Mammary epithelial cell (primary cell): ENCODE measurements at places on chromosomes 6 and 20. TPM values are rescaled to one million over a fixed set of nuclear protein-coding genes. Genes with fewer than 3 reads are reported as not detected.

The TBXT gene
- total RNA-seq: not detected

The SALL4 gene
- total RNA-seq: 0.21 and 0.40 TPM in 2 replicates

The PCK1 gene
- total RNA-seq: not detected

GRCh38 chr20:38473367-38473795 is 738 bp downstream of the RALGAPB start:
- no peak for DNase-seq

DNA sequence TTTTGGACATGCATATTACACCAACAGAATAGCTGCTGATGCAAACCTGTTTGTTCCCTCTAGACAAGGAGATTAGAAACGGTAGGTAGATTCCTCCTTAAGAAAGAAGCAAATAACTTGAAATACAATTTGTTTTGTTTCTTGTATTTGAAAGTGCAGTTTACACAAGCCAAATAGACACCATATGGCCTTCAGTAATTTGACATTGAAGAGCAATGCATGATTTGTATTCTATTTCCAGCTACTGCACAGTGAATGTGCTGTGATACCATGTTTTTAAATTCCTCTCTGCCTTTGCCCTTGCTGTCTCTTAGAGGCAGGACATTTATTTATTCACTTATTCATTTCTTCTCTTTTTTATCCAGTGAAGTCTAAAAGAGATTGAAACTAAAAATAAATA is 31.9 kb upstream of the ANKEF1 start:
- no peak for DNase-seq

DNA sequence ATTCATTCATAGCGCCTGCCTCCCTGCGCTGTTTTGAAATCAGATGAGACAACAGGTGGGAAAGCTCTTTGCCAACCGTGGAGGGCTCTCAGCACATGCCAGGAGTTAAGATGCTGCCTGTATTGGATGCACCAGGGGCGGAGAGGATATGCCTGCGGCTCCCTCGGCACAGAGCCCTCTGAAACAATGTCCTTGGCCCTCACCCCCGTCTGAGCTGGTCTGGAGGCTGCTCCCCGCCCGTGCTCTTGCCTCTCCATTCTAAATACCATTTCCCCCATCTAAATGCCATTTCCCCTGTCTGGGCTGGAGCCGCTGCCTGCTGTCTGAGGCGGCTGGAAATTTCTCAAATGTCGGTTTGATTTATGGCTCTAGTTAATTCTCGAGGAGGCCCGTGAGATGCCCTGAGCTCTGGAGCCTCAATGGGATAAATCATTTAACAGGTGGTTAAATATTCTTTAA is 50.8 kb upstream of the MLN start:
- DNase-seq: no peak
